Activated T-helper 1 cell treated with anti-CD3 and anti-CD28 coated beads, Interleukin-12 subunit alpha, Interleukin-12 subunit beta, Interleukin-2, Interleukin-4 antibody, amounts not matched to agents 30 ng/mL and 10 ng/mL and 1 ng/mL, durations not matched to agents 14 hours and 24 hours and 36 hours (primary cell): ENCODE measurements at places on chromosomes 4 and X. TPM values are rescaled to one million over a fixed set of nuclear protein-coding genes. Genes with fewer than 3 reads are reported as not detected.

Gene CXCL3
- total RNA-seq: 0.18 TPM in 1 of 2 replicates, not detected in the other

Gene CAPN6
- not detected in 2 replicates for total RNA-seq

Gene MAGEE2
- not detected in 2 replicates for total RNA-seq

Gene BST1
- 0.81 and 0.93 TPM in 2 replicates for total RNA-seq

Gene RHOXF2B
- total RNA-seq: not detected in 2 replicates

Gene GRID2
- not detected in 2 replicates for total RNA-seq
